Omental fat pad (tissue), 4 donors: ENCODE measurements at places on chromosomes 7 and 10.

GRCh38 chr10:7406712-7407333 is 4.0 kb downstream of the SFMBT2 start:
- DNase-seq = no peak

- no peak for DNase-seq
Measured at GRCh38 chr7:90655566-90655965, 59.4 kb downstream of the CDK14 start.

- no peak for DNase-seq
Measured at GRCh38 chr10:43060291-43060690, 16.6 kb upstream of the RET start.

DNA sequence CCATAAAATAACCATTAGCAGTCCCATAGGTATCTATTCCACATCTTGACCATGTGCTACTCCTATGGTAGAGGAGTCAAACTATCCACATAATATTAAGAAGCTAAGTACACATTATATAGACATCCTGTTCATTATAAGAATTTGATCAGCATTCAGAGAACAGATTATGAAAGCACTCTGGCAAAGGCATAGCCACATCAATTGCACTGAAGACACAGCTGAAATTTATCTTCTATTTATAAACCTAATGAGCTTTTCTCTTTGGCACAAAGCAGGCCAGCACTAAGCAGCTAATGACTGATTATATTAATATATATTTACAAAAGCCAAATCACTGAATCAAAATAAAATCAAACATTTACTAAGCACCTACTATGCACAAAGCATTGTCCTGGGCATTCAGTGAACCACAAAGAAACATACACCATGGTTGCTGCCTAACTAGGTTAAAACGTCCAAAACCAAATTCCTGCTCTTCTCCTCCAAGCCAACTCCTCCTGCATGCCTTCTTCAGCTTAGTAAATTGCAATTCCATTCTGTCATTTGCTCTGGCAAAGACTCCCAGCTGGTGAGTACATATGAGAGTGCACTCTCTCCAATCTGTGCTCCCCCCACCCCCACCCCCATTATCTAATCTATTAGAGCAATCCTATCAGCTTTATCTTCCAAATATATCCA is 122.6 kb upstream of the ASAH2 start:
- no peak for DNase-seq

GRCh38 chr7:96287559-96287958 is 34.3 kb downstream of the SLC25A13 start:
- no peak for DNase-seq

GRCh38 chr7:23468526-23469149 is 1.7 kb downstream of the IGF2BP3 start:
- no peak for DNase-seq

DNA sequence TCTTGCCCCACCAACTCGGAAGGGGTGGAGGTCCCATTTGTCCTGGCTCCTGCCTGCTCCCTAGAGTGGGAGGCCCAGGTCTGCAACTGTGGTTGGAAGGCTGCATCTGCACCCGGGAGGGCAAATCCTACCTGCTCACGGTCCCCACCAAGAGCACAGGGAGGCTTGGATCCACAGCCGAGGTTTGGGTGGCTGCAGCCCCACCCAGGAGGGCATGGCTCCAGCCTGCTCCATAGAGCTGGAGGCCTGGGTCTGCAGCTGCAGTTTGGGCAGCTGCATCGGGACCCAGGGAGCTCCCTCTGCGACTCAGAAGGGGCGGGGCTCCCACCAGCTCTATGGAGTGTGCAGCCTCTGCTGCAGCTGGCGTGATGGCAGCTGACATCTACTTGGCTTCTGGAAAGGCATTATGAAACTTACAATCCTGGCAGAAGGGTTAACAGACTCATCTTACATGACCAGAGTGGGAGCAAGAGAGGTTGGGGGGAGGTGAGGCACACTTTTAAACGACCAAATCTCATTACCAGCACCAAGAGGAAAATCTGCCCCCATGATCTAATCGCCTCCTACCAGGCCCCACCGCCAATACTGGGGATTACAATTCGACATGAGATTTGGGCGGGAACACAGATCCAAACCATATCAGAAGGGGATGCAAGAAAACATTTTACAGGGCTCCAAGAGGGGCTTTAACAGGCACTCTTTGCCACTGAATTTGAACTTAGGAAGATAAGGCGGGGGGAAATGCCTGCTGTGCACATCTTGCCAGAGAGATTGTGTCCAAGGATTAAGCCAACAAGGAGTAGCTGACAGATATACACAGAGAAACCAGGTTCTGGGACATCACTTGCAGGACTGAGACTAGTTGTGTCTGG is 8.2 kb upstream of the BLVRA start:
- DNase-seq = no peak

DNA sequence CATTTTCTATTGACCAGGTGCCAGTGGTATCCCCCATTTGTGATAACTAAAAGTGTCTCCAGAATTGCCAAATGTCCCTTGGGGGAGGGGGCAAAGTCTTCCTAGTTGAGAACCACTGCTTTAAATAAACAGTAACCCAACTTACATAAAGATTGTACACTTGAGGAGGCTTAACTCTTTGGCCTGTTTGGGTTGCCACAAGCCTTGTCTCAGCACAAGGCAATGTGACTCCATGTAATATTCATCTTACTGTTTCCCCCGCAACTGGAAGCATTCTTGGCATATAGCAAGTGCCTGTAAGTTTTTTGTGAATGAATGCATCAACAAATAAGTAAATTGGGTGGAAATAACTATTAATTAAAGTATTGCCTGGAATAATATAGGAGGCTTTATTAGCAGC is 108.3 kb downstream of the ANK3 start:
- DNase-seq = no peak
